ENCODE measurements at places on chromosomes 11 and 22. TPM values are rescaled to one million over a fixed set of nuclear protein-coding genes. Genes with fewer than 3 reads are reported as not detected.
A peak's percentile ranks its signal among the peaks of the same experiment; 100 is the strongest.

- H3K27ac ChIP-seq, result no peak overlapping the region
- H3K4me3 ChIP-seq, result no peak overlapping the region
- no peaks in the 10 kb centered on the region for H3K36me3 ChIP-seq
- H3K27me3 ChIP-seq, result no peaks in the 10 kb centered on the region
- H3K4me1 ChIP-seq, result peaks cover 17% of the 10 kb centered on the region
Observed at GRCh38 chr11:67274768-67275605, 8.7 kb downstream of the GRK2 start.

DNA sequence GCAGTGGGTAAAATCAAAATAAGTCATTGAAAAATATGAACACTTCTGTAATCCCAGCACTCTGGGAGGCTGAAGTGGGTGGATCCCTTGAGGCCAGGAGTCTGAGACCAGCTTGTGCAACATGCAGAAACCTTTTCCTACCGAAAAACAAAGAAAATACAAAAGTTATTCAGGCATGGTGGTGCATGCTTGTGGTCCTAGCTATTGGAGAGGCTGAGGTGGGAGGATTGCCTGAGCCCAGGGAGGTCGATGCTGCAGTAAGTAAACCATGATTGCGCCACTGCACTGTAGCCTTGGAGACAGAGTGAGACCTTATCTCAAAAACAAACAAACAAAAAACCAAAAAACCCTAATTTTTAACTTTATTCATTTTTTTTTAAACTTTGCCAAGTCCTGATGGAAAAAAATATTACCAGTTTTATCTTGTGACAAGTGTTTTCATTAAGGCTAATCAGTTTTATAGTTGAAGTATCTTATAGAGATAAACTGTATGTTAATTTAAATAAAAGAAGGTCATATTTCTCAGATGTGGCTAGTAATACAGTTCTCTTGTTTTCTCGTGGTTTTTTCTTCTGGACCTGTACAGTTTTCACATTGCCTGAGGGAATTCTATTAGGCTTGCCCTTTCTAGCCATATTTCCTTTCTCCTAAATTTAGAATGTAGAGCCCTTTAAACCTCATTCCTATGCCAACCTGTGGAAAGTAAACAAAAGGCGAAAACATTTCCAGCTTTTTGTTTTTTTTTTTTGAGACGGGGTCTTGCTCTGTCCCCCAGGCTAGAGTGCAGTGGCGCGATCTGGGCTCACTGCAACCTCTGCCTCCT, 9.4 kb downstream of the HIPK3 start:
- peaks cover 70% of the 10 kb centered on the region for H3K4me1 ChIP-seq
- H3K27me3 ChIP-seq, result no peaks in the 10 kb centered on the region
- peak; percentile 72 for DNase-seq

GRCh38 chr11:87583931-87584330, 546.2 kb downstream of the TMEM135 start:
- no peak for DNase-seq
- H3K27me3 ChIP-seq, result no peaks in the 10 kb centered on the region

DNA sequence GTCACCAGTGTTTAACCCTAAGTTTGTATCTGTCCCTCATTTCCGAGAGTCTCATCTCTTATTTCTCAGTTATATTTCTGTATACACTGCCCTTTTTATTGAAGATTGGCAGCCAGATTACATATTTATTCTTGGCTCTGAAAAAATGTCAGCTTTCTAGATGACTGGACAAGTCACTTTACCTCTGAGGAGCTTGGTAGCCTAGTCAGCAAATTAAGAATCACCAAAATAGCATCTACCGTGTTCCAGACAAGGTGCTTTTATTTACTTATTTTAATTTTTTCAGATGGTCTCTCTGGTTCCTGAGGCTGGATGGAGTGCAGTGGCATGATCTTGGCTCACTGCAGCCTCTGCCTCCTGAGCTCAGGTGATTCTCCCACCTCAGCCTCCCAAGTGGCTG, 5.6 kb upstream of the RBM4 start:
- DNase-seq, result no peak
- no peak overlapping the region for H3K27ac ChIP-seq
- peaks cover 9% of the 10 kb centered on the region for H3K4me1 ChIP-seq
- no peaks in the 10 kb centered on the region for H3K27me3 ChIP-seq
- H3K4me3 ChIP-seq, result no peak overlapping the region

DNA sequence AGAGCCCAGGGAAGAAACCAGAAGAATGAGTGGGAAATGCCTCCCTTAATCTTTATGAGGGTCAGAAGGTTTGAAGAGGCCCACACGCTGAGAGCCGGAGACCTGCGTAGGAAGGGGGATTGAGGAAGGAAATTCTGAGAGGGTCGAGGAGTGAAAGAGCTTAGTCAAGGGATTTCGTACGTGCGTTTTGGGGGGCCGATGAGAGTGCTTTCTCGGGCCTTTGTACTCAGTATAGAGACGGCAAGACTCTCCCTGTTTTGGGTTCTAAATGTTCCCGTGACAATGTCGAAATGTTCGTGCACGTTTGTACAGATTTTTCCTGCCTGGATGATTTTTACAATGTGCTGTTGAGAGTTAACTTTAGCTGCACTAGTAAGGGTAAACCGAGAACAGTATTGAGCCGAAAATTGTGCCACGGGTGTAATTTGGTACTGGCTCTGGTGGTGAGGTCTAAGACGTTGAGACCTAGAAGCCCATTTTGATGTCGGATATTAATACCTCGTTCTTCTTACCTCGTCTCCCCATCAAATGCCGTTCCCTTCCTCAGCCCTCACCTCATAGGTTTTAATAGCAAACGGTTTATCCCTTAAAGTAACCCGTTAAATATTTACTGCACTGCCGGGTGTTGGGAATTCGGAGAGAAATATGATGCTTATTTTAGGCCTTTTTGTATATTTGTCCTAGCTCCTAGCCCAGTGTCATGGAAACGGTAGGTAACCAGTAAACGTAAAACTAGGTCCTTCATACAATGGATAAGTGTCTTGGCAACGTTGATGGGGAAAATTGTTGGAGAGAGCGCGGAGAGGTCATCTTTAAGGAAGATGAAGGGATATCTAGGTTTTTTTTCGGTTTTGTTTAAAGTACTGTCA, 734 bp downstream of the C11orf58 start:
- no peaks in the 10 kb centered on the region for H3K27me3 ChIP-seq
- peak; percentile 58 for DNase-seq
- peak overlapping the region; percentile 97 for H3K4me3 ChIP-seq
- peaks cover 30% of the 10 kb centered on the region for H3K4me1 ChIP-seq
- H3K36me3 ChIP-seq, result peaks cover 4% of the 10 kb centered on the region

DNA sequence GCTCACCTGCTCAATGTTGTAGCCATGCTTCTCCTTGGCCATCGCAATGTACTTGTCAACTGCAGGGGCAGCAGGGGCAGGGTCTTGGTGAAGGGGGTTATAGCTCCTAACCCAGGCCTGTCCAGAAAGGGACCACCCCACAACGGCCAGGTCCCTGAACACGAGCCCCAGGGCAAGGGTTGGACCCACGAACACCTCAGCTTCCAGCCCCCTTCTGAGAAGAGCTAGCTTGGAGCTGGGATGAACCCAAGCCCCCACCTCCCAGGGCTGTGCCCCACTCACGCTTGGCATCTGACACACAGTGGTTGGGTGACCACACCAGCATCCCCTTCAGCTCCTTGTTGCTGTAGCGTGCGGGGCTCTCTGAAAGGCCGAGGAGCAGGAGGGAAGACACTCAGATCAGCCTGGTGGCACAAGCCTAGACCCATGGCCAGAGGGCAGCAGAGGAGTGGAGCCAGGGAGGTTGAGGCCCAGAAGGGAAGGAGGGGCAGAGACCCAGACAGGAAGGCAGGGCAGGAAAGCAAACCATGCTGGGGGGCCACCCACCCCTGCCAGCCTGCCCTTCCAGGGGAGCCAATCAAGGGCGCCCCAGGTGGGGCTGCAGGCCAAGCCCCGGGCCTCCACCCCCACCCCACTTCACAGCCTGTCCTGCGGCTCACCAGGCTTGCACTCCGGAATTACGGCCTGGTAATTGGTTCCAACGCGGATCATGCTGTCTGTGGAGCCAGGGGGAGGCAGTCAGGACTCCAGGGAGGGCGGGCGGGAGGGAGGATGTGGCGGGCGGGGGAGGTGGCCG, 1.9 kb downstream of the RCOR2 start:
- no peak overlapping the region for H3K27ac ChIP-seq
- H3K4me1 ChIP-seq, result peaks cover 13% of the 10 kb centered on the region
- H3K4me3 ChIP-seq, result no peak overlapping the region

The INS gene
- polyA plus RNA-seq, result not detected

The EMSY gene
- 9.6 TPM for polyA plus RNA-seq
